Activated T-cell treated with anti-CD3 and anti-CD28 coated beads, Interleukin-2, amount 50 U/mL, for 72 hours (primary cell): ENCODE measurements at places on chromosomes 7 and 10. TPM values are rescaled to one million over a fixed set of nuclear protein-coding genes. Genes with fewer than 3 reads are reported as not detected.

DNA sequence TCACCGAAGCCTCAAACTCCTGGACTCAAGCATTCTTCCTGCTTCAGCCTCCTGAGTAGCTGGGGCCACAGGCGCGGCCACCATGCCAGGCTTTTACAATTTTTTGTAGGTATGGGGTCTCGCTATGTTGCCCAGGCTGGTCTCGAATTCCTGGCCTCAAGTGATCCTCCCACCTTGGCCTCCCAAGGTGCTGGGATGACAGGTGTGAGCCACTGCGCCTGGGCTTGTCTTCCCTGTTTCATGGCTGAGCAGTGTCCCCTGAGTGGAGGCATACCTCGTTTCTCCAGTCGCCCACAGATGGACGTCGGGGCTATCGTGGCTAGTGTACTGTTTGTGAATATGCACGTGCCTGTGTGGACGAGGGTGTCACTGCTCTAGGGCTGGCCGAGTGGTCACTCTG is 11.3 kb downstream of the INPP5A start:
- DNase-seq, result no peak

DNA sequence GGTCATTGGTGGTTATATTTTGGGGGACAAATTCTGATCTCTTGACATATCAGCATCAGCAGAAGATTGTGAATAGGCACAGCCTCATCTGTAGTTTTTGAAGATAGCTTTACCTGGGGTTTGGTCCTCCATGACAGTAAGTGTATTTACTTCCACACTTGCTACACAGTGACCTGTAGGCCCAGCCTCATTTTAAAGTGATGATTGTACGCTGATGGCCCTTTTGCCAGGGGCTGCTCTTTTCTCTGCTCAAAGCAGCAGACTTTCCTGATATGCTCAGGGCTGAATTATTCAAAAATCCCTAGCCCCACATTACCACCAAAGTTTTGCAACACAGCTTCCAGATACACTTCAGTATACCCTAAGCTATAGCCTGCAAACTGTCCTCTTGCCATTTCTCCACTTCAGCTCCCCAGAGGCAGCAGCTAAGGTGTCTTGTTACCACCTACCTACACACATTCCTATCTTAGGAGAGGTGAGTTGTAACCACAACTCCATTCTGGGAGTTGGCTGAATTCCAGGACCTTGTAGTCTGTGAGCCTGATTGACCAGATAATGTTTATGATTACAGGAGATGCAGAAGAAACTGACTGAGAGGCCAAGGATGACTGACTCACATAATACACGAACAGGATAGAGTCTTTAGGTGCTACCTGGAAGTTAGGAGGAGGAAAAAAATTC is 6.0 kb downstream of the ASB4 start:
- DNase-seq, result no peak

- DNase-seq, result peak; percentile 33
Observed at GRCh38 chr7:37311355-37311754, 137.3 kb downstream of the ELMO1 start.

DNA sequence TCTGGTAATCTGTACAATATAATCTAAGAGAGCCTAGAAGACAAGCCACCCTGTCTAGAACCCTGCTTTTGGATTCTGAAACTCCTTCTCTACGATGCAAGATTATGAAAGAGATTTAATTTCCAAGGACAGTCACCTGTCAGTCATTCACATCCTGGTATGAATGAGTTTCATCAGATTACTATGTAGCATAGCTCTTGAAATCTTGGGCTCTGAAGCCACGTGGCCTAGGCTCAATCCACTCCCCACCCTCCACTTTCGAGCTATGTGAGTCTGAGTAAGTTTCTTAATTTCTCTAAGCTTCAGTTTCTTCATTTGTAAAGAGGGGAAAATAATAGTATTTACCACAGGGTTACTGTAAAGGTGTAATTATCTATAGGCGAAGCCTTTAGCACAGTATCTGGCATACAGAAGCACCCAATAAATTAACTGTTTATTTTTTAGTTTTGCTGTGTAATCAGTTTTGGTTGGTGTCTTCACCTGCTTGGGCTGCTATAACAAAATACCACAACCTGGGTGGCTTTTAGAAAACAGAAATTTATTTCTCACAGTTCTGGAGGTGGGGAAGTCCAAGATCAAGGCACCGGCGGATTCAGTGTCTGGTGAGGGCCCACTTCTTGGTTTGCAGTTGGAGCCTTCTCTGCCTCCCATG is 71.3 kb downstream of the MYOF start:
- DNase-seq, result peak; percentile 33

- no peak for DNase-seq
Observed at GRCh38 chr10:125411724-125412123, 251.4 kb upstream of the CTBP2 start.

The SVOPL gene
- not detected for total RNA-seq

The SPDYE2B gene
- total RNA-seq, result not detected

DNA sequence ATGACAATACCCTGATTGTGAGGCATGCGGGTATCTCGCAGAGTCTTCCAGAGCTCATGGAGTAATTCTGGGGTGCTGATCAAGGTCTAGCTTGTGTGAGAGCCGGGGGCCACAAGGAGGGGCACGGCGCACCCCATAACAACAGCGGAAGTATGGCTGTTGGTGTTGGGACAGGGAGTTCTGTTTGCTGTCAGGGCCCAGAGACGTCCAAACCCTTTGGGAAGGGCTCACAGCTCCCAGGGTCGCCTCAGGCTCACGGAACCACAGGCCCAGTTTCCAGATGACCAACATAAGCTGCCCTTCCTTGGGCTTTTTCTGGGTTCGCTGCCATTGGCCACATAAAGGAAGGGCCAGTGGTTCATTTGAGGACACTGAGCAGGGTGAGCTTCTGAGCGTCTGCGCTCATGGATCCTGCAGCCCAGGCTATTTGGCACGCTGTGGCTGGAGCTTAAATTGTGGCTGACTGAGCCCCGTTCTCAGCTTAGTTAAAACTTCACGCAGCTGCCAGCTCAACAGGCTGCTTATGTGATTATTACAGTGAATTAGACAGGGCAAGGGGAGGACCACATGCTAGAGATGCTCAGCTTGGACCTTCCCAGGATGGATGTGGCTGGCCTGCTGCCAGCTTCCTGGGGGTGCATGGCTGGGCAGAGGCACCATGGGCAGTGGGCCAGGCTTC is 92.3 kb downstream of the DNAJB6 start:
- DNase-seq, result no peak

The PRKCQ gene
- 42.9 TPM for total RNA-seq

The SLC16A12 gene
- not detected for total RNA-seq

DNA sequence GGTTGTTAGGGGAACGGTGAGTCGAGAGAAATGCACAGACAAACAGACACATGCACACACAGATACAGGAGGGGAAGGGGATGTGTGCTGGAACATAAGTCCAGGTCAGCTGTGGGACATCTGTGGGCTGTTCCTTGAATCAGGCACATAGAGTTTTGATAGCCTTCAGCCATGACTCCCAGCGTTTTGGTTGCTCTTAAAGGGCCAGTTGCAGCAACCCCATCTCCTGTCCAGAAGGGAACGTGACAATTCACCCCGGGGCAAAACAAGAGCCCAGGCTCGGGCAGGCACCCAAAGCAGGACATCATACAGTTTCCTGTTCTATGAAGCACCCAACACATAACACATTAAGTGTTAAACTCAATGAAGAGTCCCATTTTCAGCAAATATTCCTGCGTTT is 9.6 kb downstream of the INSYN2A start:
- no peak for DNase-seq

GRCh38 chr7:16099302-16099849 is 322.0 kb downstream of the CRPPA start:
- no peak for DNase-seq

The LDB3 gene
- total RNA-seq, result 0.14 TPM

The KLLN gene
- 0.46 TPM for total RNA-seq

DNA sequence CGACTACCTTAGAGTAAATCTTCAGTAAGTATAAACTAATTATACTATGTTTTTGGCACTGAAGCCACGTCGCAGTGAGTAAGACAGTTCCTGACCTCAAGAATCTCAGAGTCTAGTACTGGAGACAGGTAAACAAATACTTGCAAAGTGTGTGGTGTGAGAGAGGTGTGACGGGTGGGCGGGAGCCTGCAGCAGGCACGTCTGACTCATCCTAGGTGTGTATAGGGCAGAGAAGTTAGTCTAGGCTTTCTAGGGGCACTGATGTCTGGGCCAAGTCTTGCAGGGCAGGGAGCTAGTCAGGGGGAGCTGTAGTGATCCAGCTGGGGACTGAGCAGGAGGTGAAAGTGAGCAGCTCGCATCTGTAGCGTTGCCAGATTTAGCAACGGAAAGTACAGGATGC is 35.9 kb upstream of the SFTPD start:
- DNase-seq, result peak; percentile 84

The SLC26A5 gene
- total RNA-seq, result not detected

The ZEB1 gene
- total RNA-seq, result 45.4 TPM

DNA sequence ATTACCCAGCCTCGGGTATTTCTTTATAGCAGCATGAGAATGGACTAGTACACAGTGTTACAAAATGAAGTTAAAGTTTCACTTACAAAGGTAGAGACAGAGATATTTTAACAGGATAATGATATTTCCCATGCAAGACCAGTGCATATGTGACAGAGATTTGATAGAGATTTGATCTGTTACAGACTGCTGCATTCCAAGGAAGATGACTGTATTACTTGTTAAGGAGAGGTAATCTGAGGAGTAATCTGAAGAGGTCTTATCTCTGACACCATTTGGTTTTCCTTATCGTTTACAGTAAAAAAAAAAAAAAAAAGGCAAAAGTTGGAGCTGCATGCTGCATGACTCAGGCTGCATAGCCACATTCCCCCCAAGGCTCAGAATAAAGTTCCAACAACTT is 289.6 kb downstream of the POM121L12 start:
- DNase-seq, result no peak

The GAD2 gene
- not detected for total RNA-seq

The ZFAND2A gene
- 71.3 TPM for total RNA-seq
